Hindlimb muscle (tissue), 1 donor: ENCODE measurements at places on chromosomes 13 and 19.

GRCh38 chr13:33379608-33380007 is 94.1 kb upstream of the STARD13 start:
- no peak for DNase-seq

DNA sequence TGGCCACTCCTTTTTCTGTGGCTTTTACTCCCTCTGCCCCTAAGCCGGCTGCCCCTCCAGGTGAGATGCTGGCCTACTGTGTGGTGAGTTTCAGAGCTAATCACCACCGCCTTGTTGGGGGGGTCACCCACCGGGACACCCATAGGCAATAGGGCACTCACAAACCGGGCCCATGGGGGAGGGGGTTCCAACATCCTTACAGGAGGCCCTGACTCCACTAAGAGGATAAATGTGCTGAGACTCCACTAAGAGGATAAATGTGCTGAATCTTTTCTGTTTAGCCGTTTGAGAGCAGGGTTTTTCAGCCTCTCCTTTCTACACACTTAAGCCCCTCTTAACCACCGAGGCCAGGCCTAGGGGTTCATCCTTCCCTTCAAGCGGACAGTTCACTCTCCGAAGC is 73.7 kb downstream of the SLC15A1 start:
- DNase-seq, result no peak

DNA sequence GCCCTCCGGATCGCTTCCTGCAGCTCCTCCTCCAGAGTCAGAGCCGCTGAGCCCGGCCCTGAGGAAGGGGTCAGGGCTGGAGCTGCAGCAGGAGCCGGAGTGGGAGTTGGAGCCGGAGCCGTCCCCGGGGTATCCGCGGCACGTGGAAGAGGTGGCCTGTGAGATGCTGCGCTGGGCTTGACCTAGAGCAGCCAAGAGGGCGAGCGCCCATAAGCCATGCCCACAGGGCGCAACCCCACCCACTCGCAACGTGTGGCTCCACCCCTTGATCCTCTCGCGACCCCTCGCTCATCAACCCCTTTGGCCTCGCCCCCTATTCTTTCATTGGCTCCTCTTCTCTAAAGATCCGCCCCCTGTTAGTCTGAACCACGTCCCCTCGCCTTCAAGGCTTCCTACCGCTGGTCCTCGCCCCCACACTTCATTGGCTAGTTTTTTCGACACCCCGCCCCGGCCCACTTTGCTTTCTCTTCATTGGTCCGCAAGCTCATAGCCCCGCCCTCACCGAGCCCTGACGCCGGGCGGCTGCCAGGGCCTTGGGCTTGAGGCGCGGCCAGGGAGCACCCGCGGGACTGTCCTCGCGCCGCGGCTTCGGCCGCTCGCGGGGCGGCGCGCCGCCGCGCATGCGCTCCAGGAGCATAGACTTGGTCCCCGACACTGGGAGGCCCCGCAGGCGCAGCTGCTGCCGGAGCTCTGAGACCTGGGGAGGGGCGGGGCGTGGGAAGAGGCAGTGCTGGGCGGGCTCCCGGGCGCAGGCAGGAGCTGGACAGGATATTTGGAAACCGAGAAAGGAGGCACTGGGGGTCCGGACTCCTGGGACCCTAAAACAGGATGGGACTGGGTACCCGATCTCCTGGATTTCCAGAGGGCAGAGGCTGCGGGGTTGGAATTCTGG is 5.4 kb downstream of the MAMSTR start:
- DNase-seq, result peak; percentile 100

DNA sequence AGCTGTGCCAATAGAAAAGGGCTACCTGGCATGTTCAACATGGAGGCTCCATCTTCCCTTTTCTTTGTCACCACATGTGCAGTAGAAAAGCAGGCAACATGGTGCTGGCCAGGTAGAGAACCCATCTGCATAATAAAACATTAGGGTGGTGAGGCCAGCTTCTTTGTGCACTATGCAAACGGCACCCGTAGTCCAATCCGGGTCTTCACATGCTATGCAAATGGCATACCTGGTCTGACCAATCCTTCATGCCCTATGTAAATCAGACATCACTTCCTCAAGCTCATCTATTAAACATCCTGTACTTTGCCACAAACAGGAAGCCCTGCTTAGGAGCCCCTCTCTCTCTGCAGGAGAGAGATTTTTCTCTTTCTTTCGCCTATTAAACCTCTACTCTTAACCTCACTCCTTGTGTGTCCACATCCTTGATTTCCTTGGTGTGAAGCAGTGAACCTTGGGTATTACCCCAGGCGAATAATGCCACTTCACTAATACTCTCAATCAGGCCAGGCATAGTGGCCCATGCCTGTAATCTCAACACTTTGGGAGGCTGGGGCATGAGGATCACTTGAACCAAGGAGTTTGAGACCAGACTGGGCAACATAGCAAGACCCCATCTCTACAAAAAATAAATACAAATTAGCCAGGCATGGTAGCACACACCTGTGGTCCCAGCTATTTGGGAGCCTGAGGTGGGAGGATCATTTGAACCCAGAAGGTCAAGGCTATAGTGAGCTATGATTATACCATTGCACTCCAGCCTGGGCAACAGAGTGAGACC is 111.3 kb upstream of the MRI1 start:
- no peak for DNase-seq

- DNase-seq, result no peak
These were observed 14.9 kb downstream of the HNRNPM start for GRCh38 chr19:8459520-8460270.

DNA sequence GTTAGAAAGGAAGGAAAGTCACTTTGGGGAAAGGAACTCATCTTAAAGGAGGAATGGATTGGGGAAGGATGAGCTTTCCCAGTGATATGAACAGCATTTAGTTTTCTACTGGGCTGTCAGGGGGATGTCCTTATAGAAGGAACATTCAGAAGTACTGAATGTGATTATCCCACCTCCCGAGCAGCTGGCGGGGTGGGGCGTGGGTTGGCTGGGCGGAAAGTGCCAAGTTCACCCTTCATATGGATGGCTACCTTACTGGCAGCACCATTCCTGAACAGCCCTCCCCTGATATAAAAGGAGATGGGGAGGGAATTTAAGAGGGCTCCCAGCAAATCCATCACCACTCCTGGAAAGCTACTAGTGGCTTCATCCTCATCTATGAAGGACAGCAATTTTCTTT is 190.7 kb downstream of the DNAJC15 start:
- no peak for DNase-seq

- DNase-seq, result no peak
These were observed 25.2 kb downstream of the DGKH start for GRCh38 chr13:42073683-42074082.

DNA sequence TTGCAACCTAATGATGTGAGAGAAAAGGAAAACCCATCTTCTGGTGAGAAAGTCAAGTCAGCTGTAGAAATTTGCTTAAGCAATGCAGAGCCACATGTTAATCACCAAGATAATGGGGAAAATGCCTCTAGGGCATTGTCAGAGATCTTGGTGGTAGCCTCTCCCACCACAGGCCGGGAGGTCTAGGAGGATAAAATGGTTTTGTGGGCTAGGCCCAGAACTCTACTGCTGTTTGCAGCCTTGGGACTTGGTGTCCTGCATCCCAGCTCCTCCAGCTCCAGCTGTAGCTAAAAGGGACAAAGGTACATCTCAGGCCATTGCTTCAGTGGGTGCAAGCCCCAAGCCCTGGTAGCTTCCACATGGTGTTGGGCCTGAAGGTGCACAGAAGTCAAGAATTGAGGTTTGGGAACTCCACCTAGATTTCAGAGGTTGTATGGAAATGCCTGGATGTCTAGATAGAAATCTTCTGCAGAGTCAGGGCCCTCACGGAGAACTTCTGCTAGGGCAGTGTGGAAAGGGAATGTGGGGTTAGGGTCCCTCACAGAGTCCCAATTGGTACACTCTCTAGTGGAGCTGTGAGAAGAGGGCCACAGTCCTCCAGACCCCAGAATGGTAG is 382.2 kb upstream of the KLHL1 start:
- no peak for DNase-seq

- DNase-seq, result no peak
These were observed 10.6 kb downstream of the ABHD17A start for GRCh38 chr19:1874554-1875185.

DNA sequence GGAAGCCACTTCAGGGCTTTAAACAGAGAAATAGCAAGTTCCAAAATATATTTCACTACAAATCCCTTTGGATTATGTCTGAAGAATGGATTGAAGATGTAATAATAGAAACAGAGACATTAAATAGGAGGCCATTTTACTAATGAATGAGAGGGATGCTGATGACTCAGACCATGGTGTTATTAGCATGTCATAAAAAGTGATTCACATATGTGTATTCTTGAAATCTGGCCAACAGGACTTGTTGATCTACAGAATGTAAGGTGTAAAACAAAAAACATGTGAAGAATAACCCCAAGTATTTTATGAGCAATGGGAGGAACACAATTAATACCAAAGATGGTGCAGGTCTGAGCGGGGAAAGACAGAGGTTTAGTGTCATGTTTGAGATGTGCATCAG is 873.7 kb downstream of the SLITRK5 start:
- no peak for DNase-seq

DNA sequence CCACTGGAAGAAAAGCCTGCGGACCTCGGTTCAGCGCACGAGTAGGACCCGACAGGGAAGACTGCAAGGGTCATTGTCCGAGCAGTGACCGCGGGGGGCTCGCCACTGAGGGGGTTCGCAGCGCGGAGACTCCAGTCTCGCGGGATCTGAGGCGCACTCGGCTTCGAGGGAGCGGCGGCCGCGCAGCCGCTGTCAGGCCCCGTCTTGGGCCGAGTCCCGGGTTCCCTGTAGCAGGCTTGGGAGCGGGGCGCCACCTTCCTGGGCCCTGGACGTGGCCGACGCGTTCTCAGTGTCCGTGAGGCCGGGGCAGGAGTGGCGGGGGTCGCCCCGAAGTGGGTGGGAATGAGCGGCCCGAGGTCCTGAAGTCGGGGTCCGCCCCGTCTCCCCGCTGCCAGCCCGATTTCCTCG is 474 bp upstream of the FAM174C start:
- no peak for DNase-seq

- DNase-seq, result no peak
These were observed 17.3 kb upstream of the CLDN10 start for GRCh38 chr13:95535243-95535642.

GRCh38 chr19:40217027-40217810 is 965 bp downstream of the TTC9B start:
- no peak for DNase-seq

DNA sequence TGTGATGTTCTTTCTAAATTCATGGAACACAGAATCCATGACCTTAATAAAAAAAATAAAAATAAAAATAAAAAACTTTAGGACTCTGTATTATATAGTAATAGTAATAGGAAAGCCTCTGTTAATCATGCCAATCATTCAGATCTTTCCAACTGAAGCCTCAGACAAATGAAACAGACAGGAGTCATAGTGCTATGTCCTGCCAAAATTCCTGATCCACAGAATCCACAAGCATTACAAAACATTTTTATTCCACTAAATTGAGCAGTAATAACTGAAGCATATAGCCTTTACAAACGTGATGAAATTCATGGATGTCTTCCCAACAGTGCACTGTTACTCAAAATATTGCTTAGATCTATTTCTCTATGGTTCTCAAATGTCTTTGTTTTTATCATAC is 820.6 kb upstream of the PCDH9 start:
- DNase-seq, result no peak

DNA sequence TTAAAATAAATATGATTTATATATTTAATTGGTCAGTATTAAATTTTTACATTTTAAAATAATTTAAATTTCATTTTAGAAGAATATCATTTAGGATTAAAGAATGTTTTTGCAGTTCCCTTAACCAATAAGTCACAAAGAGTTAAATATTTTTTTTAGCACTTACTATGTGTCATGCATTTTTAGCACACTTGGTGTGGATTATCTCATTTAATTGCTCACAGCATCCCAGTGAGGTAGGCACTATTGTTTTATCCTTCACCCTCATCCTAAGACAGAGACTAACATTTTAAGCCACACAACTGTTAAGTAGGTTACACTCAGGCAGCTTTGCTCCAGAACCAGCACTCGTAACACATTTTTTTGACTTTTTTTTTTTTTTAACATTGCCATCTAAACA is 78.2 kb downstream of the URI1 start:
- DNase-seq, result no peak

DNA sequence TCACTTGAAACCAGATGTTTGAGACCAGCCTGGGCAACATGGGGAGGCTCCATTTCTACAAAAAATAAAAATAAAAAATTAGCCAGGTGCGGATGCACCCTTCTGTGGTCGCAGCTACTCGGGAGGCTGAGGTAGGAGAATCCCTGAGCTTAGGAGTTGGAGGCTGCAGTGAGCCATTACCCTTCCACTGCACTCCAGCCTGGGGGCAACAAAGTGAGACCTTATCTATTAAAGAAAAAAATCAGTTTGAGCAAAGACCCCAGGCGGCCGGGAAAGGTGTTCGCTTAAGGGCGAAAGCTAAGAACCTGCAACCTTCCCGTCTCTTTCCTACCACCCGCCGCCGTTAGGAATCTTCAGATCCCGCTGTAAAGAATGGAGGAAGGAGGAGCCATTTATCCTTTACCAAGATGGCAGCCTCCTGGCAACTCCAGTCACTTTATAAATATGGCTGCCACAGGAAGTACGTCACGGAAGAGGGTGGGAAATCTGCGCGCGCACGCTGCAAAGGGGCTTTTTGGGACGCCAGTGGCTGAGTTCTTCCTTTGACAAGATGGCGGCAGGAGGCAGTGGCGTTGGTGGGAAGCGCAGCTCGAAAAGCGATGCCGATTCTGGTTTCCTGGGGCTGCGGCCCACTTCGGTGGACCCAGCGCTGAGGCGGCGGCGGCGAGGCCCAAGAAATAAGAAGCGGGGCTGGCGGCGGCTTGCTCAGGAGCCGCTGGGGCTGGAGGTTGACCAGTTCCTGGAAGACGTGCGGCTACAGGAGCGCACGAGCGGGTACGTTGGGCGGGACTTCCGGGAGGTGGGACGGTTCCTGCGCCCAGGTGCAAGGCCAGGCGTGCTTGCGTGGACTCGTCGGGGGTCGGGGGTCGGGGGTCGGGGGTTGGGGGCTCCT is at the start of gene NOP53:
NOP53 (plus strand) TSS at position 537 of the 892 bp plus-strand sequence; CDS start at position 551, 14 bp downstream.
- peak; percentile 95 for DNase-seq

DNA sequence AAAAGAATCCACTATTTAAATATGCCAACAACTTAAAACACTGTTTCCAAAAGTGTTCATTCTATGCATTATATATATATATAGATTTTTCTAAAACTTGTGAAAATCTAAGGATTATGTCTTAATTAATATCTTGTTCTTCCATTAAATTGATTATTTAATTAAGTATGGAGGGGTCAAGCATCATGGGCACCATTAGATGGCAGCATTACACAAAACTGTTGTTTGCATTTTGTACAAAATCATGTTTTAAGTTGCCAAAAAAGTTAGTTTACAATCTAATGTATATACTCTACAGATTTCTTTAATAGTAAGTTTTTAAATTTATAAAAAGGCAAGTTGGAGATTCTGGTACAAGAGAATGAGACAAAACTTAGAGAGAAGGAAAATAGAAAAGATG is 213.2 kb upstream of the EDNRB start:
- DNase-seq, result no peak

DNA sequence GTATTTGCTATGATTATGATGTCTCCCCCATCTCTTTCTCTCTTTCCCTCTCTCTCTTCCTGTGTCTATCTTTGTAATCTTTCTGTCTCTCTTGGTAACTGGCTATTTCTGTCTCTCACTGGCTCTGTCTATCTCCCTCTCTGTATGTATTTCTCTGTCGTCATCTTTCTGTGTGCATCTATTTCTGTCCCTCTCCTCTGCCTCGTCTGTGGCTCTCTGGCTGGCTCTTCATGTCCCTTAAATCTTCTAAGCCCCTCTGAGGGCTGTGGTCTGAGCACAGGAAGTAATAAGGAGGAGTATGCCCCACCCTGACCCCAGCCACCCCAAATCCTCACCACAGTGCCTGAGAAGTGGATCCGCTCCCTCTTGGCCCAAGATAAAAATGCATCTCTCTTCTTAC is 104.4 kb downstream of the DNAJC15 start:
- DNase-seq, result peak; percentile 20
